ENCODE measurements at places on chromosomes 1 and 21. TPM values are rescaled to one million over a fixed set of nuclear protein-coding genes. Genes with fewer than 3 reads are reported as not detected.

DNA sequence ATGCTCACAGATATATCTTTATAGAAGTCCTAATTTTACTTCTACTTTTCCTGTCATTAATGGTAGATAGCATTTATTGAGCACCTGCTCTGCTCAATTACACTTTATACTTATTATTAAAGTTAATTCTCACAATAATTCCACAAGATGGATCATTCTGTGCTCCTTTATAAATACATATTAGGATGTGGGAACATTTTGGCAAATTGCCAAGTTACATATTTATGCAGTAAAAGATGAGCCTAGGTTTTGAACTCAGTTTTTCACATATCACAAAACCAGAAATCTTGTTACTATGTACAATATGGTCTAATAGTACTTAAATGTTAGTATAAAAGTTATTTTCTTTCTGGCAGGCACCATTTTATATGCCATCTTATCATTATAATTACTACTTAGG lies 895.0 kb upstream of the B3GALT2 start:
- no peak for DNase-seq

GRCh38 chr1:214983126-214983869 lies 99.2 kb upstream of the KCNK2 start:
- no peak for DNase-seq

- DNase-seq = no peak
Observed at GRCh38 chr1:25832336-25833037, 12.7 kb downstream of the MTFR1L start.

MYBPH gene
- not detected for total RNA-seq

RHD gene
- not detected for total RNA-seq

GSTM4 gene
- 3.0 TPM for total RNA-seq
